ENCODE measurements at places on chromosomes 5 and 9.

DNA sequence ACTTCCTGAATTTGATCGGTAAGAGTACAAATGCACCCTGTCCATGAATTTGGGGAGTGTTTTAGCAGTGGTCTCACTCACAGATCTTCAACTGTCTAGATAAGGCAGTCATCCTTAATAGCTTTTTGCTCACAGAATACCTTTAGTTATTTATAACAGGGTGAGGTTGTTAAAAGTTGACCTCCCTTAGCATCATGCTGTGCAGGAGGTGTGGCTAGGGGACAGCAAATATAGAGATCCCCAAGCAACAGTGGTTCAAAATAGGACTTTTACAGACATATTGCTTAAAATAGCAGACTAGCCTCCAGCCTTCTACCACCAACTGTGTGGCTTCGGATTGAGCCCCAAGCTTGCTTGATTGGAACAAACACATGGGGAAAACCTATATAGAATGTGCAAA, 724.4 kb downstream of the TLE1 start:
- DNase-seq, result no peak

GRCh38 chr5:14266171-14266570, 123.0 kb downstream of the TRIO start:
- no peak for DNase-seq

GRCh38 chr5:93967923-93968322, 226.5 kb upstream of the POU5F2 start:
- no peak for DNase-seq

- no peak for DNase-seq
Measured at GRCh38 chr9:70110194-70111041, 66.8 kb downstream of the MAMDC2 start.

DNA sequence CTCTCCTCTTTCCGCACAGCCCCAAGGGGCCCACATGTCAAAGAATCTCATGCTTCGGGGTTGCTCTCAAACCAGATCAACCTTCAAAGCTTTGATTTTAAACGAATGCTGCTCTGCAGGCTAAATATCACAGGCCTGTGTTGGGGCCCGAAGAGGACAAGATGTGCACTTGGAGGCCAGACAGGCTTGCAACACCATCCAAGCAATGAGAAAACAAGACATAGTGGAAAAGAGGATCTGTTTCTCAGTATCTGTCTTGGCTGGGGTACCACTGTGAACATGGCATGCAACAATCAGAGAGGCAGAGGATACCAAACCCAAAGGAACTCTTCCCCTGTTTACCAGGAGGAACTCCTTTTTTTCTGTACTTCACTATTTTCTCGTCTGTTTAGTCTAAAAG, 321.8 kb downstream of the SLIT3 start:
- DNase-seq, result no peak

GRCh38 chr9:91210318-91210717, 151.4 kb downstream of the AUH start:
- DNase-seq, result no peak

- DNase-seq, result no peak
Measured at GRCh38 chr5:76642390-76643040, 19.3 kb upstream of the F2RL2 start.

DNA sequence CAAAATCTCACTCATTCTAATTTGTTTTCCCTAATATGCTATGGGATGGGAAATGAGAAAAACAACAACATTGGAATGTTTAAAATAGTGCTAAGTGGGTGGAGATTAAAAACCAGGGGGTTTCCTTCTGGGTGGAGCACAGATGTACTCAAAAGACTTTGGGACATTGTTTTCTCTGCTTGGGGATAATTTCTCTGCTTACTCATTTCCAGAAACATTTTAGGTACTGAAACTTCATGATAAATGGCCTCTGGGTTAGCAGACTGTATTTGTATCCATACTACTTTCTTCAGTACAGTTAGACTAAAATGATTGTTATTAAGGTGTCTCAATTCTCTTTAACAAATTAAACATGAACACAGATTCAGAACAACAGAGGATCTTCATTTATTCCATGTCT, 17.4 kb downstream of the ELOVL7 start:
- no peak for DNase-seq

DNA sequence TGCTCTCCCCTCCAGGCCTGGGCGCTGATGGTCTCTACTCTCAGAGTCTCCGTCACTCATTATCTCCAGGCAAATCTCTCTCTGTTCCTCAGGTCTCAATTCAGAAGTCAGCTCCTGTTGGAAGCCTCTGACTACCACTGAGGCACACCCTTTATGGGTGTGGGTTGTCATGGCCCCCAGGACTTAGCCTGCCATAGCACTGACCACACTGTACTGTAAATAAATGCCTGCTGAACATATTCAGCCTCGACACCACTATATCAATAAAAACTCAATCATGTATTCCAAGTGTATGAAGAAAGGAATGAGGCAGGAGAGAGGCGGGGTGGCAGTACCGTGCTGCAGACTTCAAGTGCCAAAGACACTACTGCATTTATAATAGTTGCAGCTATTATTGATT, 88.9 kb downstream of the PCDH1 start:
- DNase-seq, result no peak

DNA sequence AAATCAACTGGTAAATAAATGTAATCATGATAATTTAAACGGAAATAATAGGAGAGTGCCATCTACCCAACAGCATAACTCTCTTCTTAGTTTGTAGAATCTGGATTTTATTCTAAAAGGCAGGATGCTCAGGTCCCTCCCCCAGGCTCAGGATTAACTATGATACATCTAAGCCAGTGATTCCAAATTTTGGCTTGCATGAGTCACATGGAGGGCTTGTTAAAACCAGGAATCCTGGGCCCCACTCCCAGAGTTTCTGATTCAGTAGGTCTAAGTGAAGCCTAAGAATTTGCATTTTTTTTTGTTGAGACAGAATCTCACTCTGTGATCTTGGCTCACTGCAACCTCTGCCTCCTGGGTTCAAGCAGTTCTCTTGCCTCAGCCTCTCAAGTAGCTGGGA, 62.3 kb upstream of the ZFR start:
- no peak for DNase-seq

- no peak for DNase-seq
Measured at GRCh38 chr9:2854617-2855016, 10.7 kb upstream of the PUM3 start.

DNA sequence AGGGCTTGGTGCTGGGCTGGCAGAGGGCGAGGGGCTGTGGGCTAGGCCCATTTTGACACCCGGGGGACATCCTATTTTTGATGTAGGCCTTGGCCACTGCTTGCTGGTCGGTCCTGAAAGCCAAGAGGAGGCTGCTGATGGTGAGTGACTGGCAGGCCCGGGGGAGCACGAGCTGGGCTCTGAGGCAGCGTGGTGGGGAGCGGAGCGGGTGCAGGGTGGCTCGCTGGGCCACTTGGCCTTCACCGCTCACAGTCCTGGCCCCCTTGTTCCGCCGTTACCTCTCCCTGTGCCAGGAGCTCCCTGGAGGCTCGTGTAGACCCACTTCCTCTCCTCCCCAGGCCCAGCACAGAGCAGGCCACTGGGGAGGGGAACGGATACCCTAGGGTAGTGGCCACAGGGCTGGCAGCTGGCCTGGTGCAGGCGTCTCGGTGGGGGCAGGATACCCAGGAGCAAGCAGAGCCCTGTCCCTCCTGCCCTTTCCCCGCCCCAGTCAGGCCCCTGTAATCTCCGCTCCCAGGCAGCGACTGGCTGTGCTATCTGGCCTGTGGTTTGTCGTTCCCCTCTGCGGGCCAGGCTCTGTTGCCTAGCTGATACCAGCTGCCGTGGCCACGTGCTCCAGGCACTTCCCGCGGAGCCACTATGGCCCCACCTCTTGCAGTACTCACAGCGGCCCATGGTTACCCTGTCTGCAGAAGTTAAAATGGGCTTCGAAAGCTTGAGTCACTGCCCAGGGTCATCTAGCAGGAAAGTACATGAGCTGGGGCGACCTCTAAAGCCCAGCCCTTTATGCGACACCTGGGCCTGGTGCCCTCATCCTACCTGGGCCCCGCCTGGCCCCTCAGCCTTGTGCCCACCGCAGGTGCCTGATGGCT, 11.7 kb upstream of the DOLPP1 start:
- peak; percentile 79 for DNase-seq

- DNase-seq, result no peak
Measured at GRCh38 chr5:142233083-142234032, 91.5 kb downstream of the SPRY4 start.

DNA sequence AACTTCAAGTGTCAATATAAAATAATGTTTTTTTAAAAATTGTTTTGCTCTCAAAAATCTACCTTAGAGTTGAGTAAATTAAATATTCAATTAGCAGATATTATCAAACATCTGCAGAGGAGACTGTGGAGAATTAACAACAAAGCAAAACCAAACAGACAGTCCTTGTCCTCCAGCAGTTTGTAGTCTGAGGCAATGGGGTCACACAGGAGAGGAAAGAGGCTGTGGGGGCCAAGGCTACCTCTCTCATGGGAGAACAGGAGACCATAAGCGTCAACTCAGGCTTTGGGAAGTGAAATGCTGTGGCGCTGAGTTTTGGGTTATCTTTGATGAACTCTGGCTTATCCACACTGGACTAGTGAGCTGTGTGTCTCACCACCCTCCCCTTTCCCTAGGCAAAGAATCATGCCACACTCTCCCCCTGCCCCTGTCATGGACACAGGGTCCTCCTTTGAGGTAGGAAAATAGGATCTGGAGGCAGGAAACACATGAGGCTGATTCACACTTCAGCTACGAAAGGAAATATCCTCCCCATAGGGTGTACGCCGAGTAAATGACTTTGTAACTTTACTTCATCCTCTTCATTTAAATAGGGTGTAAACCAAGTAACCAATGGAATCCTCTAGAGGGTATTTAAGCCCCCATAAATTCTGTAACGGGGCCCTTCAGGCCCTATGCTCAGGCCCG, 152.7 kb downstream of the FSTL4 start:
- DNase-seq, result no peak

DNA sequence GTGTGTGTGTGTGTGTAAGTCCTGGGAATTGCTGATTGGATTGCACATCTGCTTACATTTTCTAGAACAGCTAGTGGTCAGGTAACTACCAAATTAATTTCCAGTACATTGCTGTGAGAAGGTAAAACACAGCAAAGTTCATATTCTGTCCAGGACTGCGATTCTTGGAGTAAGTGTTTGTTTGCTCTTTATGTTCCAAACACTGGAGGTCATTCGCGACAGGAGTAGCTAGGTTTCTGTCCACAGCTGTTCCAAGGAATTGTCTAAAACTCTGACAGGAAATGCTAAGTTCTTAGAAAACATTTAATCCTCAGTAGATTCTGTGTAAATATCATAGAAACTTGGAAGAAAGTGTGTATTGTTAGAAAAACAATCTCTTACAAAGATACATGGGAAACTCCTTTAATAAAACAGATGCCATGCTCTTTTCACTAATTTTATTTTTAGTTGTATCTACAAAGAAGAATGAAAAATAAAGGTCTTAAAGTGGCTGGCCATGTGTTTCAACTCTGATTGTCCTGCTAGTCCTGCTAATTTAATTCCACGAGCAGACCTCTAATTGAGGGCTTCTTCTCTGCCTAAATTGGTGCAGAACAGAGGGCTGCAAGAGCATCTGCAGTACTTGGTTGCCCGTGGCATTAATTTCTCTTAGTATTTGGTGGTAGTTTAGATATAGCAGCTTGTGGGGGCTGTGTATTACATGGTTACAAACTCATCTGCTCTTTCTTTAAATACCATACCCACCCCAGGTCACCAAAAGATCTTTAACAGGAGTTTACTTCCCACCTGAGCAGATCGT, 464.5 kb downstream of the RASEF start:
- no peak for DNase-seq

- DNase-seq, result no peak
Measured at GRCh38 chr5:131481569-131481968, 153.5 kb downstream of the RAPGEF6 start.

All from stimulated activated naive CD8-positive, alpha-beta T cell treated with anti-CD3 and anti-CD28 coated beads, Interleukin-15, amount 100 ng/mL, for 72 hours (primary cell).